Choroid plexus epithelial cell (primary cell): ENCODE measurements at places on chromosomes 7 and 10.

GRCh38 chr7:131196803-131197202 lies 130.9 kb upstream of the MKLN1 start:
- DNase-seq, result peak; percentile 56

DNA sequence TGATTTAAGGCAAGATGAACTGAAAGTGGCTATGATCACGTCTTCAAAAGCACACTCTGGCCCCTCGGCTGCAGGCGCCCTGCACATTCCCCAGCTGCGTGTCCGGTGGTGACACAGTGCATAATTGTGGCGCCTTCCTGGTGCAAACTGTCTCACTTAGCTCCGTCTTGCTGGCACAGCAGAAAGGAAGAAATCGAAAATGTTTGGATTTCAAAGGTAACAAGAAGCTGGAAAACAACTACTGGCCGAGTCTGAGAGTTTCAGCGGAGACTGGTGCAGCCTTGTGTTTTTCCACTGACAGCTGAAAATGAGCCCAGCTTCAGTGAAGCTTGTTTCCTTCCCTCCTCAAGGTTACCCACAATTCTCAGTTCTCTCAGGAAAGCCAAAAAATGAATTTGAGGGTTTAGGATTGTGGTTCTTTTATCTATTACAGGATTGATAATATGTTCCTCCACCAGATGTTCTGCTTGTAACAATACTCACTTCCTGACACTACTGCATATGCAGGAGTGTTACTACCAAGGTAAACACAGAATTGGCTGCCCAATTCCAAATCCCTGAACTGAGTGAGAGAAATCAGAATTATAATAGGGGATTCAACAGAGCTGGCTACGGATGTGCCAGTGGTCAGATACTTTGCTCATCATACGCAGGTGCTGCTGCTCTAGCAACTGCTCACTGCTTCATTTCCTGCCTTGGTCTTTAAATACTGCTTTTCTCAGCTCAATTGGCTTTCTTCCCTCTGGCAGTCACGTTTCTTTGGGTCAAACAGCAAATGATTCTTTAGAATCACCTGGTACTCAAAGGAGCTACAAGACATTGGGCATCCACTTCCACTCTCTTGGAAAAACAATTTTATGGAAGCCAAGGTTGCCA lies 63.7 kb downstream of the TRUB1 start:
- DNase-seq, result peak; percentile 46

- no peak for DNase-seq
These were observed 91.3 kb downstream of the CACNB2 start for GRCh38 chr10:18231480-18231879.

DNA sequence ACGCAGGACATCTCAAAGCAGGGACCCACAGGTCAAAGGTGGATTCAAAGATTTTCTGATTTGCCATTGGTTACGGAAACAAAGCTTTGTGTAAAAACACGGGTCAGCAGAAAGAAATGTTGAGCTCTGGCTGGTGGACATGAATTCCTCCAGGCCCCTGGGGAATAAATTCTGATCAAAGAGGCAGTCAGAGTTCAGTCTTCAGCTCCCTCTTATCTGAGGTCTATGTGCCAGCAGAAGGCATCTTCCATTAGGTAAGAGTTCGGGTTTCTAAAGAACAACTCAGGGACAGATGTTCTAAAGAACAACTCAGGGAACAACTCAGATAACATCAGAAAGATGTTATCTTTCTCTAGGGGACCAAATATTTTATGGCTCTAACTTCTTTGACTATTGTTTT lies 64.9 kb upstream of the PALS2 start:
- DNase-seq, result no peak

GRCh38 chr10:10938676-10939075 lies 79.0 kb upstream of the CELF2 start:
- DNase-seq, result no peak

DNA sequence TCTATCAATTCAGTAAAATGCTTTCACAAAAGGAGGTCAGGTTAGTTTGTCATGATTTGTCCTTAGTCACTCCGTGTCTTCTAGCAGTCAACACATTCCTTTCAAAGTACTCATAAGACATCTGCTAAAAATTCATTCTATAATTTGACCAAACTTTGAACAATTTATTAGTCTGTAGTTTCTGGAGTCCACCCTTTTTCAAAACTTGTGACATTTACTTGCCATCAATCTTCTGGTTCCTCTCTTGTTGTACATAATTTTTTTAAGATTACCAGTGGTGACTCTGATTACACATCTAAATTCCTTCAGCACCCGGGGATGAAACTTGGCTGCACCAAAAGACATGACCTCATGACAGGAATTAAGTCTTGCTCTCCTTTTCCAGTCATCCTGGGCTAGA lies 130.1 kb downstream of the NEBL start:
- peak; percentile 60 for DNase-seq

- DNase-seq, result no peak
These were observed 7.9 kb downstream of the GTF2I start for GRCh38 chr7:74665296-74665938.
